Activated T-helper 1 cell treated with Interleukin-2 at 50 U/mL for 16 hours (primary cell): ENCODE measurements at places on chromosomes 11 and 22.
A peak's percentile ranks its signal among the peaks of the same experiment; 100 is the strongest.

GRCh38 chr11:22491555-22492225 is 133.9 kb downstream of the FANCF start:
- DNase-seq = no peak

GRCh38 chr11:9601037-9601875 is 27.8 kb downstream of the WEE1 start:
- DNase-seq = peak; percentile 19

GRCh38 chr22:38467438-38467903 is 425 bp upstream of the KDELR3 start:
- DNase-seq = no peak

DNA sequence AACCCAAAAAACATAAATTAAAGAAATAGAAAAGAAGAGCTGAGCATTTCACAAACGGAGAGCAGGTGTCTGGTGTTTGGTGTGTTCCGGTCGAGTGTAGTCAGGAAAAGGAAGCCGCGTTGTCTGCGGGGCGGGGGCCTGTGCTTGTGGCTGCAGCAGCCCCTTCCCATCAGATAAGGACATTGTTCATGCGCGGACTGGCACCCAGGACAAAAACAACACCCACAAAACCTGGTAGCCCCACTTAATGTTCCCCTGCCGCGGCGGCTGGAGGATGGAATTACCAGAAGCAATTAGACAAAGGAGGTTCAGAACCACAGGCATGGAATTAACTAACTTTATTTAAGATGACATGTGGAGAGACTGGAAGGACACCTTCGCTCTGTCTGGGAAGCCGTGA is 29.9 kb downstream of the KRTAP5-5 start:
- DNase-seq = no peak

GRCh38 chr11:134660416-134660815 is 248.4 kb upstream of the B3GAT1 start:
- no peak for DNase-seq

- DNase-seq = no peak
Observed at GRCh38 chr11:120218695-120219033, 7.8 kb downstream of the OAF start.

- DNase-seq = no peak
Observed at GRCh38 chr11:65981101-65981740, 19.7 kb downstream of the SART1 start.

DNA sequence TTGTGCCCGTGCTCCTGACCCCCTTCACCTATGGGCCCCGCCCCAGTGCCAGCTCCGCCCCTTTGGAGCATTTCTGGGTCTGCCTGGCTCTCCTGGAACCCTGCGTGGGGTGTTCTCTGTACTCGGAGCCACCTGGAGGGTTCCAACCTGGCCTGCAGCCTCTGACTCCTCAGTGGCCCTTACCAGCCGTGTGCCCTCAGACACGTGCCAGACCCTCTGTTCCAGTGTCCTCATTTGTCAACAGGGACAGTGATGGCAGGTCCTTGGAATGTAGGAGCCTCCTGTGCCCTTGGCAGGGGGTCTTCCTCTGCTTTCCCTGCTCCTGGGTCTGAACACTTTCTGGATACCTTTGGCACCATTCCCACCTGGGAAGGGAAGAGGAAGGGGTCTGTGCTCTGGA is 96.4 kb downstream of the CACNA1I start:
- DNase-seq = no peak

GRCh38 chr11:129937592-129938238 is 42.3 kb upstream of the NFRKB start:
- no peak for DNase-seq

DNA sequence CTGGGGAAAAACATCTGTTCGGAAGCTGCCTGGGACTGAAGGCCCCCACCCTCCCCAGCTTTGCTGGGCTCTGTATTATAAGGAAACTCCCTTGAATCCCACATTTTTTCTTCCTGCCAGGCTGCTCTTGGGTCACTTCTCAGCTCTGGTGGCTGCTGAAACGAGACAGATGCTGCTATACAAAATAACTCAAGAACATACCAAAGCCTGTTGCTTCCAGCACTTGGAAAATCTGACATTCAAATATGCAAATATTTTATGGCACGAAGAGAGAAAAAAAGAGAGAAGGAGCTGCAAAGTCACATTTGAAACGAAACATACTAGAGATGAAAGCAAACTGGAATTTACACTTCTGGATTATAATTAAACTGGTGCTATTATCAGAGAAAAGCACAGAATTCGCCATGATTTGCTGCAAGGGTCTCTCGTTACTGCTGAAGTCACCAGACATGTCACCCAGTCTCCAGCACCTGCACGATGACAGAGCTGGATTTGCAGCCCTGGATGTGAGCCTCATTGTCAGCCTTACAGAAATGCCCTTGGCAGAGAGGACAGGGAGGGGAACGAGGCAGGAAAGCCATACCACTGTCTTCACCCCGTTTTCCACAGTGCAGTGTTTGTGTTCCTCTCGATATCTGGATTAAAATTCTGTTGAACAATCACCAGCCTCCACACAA is 47.9 kb upstream of the IGSF9B start:
- DNase-seq = no peak

GRCh38 chr11:47603295-47603694 is 9.1 kb upstream of the C1QTNF4 start:
- DNase-seq = no peak

GRCh38 chr11:123943738-123944137 is at the start of gene OR6T1:
OR6T1 (minus strand) TSS chr11:123943838; CDS start chr11:123943838, 0 bp downstream.
- DNase-seq = no peak

- no peak for DNase-seq
Observed at GRCh38 chr11:70727899-70728620, 329.7 kb downstream of the CTTN start.

DNA sequence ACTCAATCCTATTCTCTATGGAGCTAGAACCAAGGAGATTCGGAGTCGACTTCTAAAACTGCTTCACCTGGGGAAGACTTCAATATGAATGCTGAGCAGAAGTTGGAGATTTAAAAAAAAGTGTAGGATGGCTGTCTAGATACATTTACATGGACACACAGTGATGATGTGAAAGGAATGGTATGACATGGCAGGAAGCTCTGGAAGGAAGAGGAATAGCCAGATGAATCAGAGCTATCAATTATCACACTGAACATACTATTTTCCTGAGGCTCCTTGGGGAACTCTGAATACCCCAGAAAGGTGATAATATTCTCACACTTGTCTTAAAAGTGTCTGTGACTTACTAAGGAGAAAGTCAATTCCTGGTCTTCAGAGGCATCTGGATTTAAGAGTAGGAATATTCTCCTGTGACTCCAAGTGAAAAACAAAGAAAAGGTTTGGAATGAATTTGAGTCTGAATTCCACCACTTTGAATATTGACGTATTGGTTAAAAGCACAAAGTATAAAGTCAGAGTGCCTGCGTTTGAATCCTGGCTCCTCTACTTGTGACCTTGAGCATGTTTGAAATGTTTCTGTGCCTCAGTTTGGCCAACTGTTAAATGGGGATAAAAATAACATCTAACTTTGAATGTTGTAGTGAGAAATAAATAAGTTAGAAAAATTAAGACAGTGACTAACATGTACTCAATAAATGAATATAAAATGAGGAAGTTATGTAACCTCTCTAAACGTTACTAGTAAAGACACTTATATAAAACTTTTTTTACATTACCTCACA is 1.3 kb downstream of the OR52D1 start:
- DNase-seq = no peak

DNA sequence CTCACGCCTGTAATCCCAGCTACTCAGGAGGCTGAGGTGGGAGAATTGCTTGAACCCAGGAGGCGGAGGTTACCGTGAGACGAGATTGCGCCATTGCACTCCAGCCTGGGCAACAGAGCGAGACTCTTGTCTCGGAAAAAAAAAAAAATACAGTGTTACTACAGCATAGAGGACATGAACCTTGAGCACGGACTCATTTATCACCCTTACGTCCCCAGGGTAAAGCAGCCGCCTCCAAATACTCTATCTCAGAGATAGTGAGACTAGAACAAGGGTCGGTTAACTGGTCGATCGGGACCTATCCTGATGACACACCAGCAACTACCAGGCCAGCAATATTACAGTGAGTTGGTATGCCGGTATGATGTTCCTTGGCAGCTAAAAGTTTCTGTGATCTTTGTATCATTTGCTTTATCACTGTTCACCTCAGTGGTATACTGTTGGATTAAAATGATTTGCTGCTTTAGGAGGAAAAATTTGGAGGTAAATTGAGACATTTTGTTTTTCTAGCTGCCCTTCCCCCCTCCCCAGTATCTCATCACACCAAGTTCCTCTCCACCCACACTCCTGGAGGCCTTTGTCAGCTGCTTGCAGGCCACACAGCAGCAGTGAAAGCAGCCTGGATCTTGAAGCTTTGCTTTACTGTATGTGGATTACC is 7.0 kb upstream of the SIDT2 start:
- DNase-seq = no peak

DNA sequence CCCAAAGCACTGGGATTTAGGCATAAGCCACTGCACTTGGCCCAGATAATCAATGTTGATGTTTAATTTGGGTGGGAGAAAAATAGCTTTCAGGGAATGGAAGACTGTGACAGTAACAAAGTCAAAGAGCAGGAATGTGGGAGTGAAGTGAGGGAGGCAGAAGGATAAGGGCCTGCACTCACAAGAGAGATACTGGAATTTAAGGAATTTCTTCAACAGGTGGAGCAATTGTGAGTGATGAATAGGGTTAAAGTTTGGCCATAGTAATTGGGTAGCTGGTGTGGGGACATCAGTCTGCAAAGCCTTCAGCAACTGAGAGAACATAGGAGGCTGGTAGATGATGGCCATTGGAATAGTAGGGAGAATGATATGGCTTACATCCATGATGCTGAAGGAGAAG is 8.6 kb upstream of the APBB1 start:
- DNase-seq = no peak

DNA sequence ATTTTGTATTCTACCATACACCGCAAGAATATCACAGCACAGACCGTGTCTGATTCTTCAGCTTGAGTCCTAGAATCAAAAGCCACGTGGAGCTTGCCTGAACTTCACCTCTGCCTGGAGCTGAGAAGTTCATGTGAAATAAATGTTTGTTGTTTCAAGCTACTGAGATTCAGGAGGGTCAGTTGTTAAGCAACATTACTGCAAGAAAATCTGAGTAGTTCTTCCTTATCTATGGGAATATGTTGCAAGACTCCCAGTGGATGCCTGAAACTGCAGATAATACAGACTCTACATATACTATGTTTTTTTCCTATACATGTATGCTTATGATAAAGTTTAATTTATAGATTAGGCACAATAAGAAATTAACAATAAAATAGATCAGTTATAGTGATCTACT is 995.3 kb downstream of the TBC1D22A start:
- DNase-seq = no peak

DNA sequence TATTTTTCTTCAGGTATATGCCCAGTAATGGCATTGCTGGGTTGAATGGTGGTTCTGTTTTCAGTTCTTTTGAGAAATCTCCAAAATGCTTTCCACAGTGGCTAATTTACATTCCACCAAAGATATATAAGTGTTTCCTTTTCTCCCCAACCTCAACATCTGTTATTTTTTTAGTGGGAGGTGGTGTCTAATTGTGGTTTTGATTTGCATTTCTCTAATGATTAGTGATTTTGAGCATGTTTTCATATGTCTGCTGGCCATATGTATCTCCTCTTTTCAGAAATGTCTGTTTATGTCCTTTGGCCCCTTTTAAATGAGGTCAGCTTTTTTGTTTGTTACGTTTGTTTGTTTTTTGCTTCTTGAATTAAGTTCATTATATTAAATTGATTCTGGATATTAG is 760.2 kb downstream of the KCNA4 start:
- no peak for DNase-seq

DNA sequence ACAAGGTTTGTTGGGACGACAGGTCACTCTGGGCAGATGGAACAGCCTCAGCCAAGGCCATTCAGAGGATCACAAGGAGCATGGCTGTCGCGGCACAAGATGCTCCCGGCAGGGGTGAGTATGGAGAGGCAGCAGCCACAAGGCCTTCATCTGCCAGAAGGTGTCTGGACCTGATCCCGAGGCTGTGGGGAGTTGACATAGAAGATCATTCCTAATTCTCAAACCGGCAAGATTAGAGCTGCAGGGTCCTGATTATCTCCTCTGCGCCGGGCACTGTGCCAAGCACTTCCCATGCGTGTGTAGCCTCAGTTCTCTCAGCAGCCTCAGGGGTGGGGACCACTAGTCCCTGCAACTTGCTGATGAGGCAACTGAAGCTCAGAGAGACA is 32.3 kb upstream of the RFPL3 start:
- DNase-seq = no peak

GRCh38 chr11:118635237-118635591 is 27.8 kb downstream of the PHLDB1 start:
- no peak for DNase-seq

DNA sequence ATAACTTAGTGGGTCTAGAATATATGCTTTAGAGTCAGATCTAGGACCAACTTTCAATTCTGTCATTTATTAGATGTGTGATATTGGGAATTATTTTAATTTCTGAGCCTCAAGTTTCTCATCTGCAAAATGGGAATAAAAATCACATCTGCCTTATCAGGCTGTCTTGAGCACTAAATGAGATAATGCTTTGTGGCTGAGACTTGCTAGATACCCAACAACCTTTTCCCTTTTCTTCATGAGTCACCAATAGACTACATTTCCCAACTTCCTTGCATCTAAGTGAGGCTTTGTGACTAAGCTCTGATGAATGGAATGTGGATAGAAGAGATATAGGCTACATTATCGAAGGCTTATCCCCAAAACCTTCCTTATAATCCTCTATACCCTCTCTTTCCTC is 220.7 kb upstream of the SESN3 start:
- no peak for DNase-seq

DNA sequence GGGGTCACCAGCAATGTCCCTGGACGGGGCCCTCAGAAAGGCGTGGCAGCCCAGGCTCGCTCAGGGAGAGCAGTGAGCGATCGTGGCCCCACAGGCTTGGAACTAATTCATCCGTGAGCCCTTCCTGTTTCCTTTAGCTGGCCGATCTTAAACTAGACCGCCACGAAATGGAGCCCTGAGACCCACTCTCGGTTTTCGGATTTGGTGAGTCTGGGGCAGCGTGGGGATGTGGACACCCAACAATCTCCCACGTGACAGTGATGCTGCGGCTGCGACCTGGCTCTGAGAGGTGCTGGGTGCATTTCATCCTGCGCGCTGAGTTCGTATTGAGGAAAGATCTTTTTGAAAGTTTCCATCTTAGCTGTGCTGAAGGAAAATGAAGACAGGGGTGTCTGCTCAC is 501.3 kb upstream of the B3GAT1 start:
- no peak for DNase-seq

GRCh38 chr22:43002202-43002586 is 12.8 kb downstream of the PACSIN2 start:
- no peak for DNase-seq
